ENCODE measurements at places on chromosomes 11 and 22. TPM values are rescaled to one million over a fixed set of nuclear protein-coding genes. Genes with fewer than 3 reads are reported as not detected.
A peak's percentile ranks its signal among the peaks of the same experiment; 100 is the strongest.

The BAIAP2L2 gene
- 0.20 TPM for total RNA-seq

The HPX gene
- not detected for total RNA-seq

The SLC5A12 gene
- not detected for total RNA-seq

- H3K36me3 ChIP-seq, result no peaks in the 10 kb centered on the region
- no peaks in the 10 kb centered on the region for H3K27me3 ChIP-seq
- no peak for DNase-seq
- H3K4me3 ChIP-seq, result no peak overlapping the region
- no peak overlapping the region for H3K27ac ChIP-seq
- H3K4me1 ChIP-seq, result no peaks in the 10 kb centered on the region
Observed at GRCh38 chr11:120052196-120052775, 85.6 kb downstream of the TRIM29 start.

- peaks cover 57% of the 10 kb centered on the region for H3K4me1 ChIP-seq
- DNase-seq, result peak; percentile 74
- H3K36me3 ChIP-seq, result peaks cover 45% of the 10 kb centered on the region
- peaks cover 6% of the 10 kb centered on the region for H3K27me3 ChIP-seq
Observed at GRCh38 chr11:65116370-65117205, 913 bp downstream of the ZNHIT2 start.

DNA sequence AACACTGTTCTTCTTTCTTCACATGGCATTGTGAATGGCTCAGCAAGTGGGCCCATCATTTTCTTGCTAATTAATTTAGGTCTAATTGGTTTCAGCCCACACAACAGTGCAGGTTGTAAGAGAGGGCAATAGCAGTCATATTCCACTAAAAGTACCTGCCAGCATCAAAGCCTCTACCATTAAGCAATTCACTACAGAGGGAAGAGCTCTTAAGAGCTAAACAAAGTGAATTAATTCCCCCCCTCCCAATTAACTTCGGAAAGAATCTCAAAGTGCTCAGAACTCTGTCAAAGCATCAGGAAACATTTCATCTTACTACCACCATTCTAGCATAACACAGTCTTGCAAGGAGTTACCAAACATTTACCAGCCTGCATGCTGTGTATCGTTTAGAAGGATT, 133.9 kb upstream of the UBASH3B start:
- no peak overlapping the region for H3K4me3 ChIP-seq
- H3K27me3 ChIP-seq, result peaks cover 27% of the 10 kb centered on the region
- no peak overlapping the region for H3K27ac ChIP-seq
- DNase-seq, result no peak
- H3K36me3 ChIP-seq, result no peaks in the 10 kb centered on the region

DNA sequence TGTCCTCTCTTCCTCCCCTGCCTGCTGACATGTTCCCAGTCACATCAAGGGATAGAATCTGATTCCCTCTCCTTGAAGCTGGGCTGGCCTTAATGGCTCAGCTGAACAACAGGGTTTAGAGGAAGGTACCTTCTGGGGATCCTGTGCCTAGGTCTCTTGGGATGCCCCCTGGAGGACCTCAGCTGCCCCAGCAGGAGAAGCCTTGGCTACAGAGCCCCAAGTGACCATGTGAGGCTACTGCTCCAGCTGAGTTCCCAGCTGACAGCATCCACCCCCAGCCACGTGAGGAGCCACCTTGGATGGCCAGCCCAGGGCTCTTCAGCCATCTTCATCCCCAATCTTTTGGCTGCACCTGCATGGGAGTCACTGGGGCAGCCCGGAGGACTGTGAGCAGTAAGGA, 1499.3 kb downstream of the TBC1D22A start:
- no peak overlapping the region for H3K27ac ChIP-seq
- H3K27me3 ChIP-seq, result no peaks in the 10 kb centered on the region
- H3K4me1 ChIP-seq, result no peaks in the 10 kb centered on the region
- H3K36me3 ChIP-seq, result no peaks in the 10 kb centered on the region
- no peak for DNase-seq

GRCh38 chr11:23778971-23779370, 717.9 kb upstream of the LUZP2 start:
- H3K4me1 ChIP-seq, result no peaks in the 10 kb centered on the region
- no peaks in the 10 kb centered on the region for H3K36me3 ChIP-seq
- no peak overlapping the region for H3K4me3 ChIP-seq
- no peak for DNase-seq
- H3K27ac ChIP-seq, result no peak overlapping the region

DNA sequence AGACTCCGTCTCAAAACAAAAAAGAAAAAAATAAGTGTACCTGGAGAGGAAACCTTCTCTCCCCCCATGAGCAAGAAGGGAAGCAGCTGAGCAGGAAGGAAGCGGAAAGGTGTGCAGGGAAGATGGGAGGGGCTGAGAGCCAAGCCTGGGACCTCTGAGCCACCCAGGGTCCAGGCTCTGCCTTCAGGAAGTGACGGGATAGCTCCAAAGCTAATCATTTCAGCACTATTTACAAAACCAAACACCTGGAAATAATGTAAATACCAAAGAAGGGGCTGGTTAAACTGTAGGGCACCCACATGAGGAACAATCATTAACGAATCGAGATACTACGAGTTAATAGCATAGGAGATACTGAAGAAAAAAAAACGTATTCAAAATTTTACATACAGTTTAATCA, 27.9 kb downstream of the ARRB1 start:
- peaks cover 10% of the 10 kb centered on the region for H3K36me3 ChIP-seq
- no peak for DNase-seq
- no peaks in the 10 kb centered on the region for H3K27me3 ChIP-seq
- H3K4me1 ChIP-seq, result peaks cover 46% of the 10 kb centered on the region

- no peaks in the 10 kb centered on the region for H3K4me1 ChIP-seq
- no peak overlapping the region for H3K4me3 ChIP-seq
- DNase-seq, result no peak
- peaks cover 8% of the 10 kb centered on the region for H3K27me3 ChIP-seq
Observed at GRCh38 chr11:119796363-119797060, 67.5 kb upstream of the NECTIN1 start.

The TRIM21 gene
- total RNA-seq, result 34.3 TPM

The SPINDOC gene
- 29.5 TPM for total RNA-seq

- no peak overlapping the region for H3K4me3 ChIP-seq
- H3K27ac ChIP-seq, result no peak overlapping the region
- DNase-seq, result no peak
- no peaks in the 10 kb centered on the region for H3K36me3 ChIP-seq
Observed at GRCh38 chr11:106186630-106187029, 109.2 kb downstream of the AASDHPPT start.

DNA sequence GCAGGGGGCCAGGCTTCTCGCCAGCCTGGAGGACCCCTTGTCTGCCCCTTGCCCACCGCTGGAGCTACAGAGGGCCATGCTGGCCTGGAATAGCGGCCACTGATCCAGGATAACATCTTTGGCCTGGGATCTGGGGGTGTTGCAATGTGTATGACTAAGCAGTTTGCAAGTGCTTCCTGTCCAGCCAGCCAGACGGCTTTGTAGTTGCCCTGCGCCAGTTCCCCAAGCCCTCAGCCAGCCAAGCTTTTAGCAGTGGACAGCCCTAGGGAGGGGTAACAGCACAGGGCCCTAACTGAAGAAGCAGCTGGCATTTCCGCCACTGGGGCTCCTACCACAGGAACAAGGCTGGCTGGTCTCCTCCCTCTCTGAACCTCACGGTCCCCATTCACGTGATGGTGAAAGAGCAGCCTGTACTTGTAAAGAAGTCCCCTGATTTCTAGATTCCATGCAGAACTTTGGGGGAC, 32.1 kb downstream of the UQCR10 start:
- H3K36me3 ChIP-seq, result peaks cover 6% of the 10 kb centered on the region
- H3K4me3 ChIP-seq, result no peak overlapping the region
- no peak for DNase-seq
- no peaks in the 10 kb centered on the region for H3K27me3 ChIP-seq
- no peak overlapping the region for H3K27ac ChIP-seq

The ALDH3B2 gene
- total RNA-seq, result not detected

The NUCB2 gene
- 88.8 TPM for total RNA-seq

- H3K4me3 ChIP-seq, result no peak overlapping the region
- peaks cover 1% of the 10 kb centered on the region for H3K4me1 ChIP-seq
- no peak overlapping the region for H3K27ac ChIP-seq
- no peak for DNase-seq
Observed at GRCh38 chr11:73398132-73398526, 21.9 kb downstream of the RELT start.

DNA sequence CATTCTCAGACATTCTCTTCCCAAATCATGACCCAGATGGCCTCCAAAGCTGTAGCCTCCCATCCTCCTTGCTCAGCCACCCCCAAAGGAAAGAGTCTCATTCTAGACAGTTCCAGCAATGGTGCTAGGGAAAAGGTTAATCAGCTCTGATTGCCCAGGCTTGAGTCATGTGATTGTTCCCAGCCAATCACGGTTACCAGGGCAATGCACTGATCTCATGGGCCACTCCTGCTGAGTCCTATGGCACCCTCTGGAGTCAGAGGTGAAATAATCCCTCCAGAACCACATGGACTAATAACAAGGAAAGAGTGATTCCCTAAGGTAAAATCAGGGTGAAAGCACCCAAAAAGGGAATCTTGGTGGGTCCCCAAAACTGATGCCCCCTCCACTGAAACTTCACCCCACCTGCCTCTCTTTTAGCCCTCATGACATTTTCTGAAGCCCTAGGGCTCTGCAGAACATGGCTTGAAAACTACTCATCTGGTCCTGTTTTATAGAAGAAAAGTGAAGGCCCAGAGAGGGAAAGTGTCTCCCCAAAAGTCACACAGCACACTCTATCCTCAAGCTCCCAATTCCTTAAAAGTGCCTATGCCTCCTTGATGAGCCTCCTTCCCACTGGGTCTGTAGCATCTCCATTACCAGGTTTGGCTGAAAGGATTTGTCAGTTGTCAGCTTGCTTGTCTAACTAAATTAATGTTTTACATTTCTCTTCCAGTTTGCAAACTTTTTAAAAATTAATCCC, 203.7 kb downstream of the MN1 start:
- no peaks in the 10 kb centered on the region for H3K36me3 ChIP-seq
- H3K4me1 ChIP-seq, result no peaks in the 10 kb centered on the region
- no peak for DNase-seq
- no peaks in the 10 kb centered on the region for H3K27me3 ChIP-seq

DNA sequence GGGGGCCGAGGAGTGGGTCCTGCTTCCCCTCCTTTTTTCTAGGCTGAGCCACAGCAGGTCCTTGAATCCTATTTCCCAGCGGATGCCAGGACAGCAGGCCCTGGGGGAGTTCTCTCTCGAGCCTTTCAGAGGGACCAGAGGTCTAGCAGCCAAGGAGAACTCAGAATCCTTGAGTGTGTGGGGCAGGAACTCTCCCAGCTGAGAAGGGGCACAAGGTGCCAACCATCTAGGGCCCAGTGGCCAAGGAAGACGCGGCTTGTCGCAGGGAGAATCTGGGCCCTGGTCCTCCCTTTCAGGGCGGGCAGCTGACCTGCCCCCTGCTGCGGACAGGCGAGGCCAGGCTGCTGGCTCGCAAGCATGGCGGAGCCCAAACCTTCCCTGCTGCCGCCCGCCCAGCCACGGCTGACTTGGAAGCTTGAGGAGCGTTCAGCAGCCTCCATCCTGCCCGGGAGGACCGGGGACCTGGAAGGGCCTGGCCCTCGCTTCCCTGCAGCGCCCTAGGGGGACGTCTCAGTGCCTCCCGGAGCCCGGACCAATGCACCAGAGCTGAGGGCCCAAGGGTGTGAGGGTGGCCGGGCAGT, 972 bp upstream of the TSSC4 start:
- peak overlapping the region; percentile 95 for H3K4me3 ChIP-seq
- peaks cover 2% of the 10 kb centered on the region for H3K36me3 ChIP-seq
- no peak for DNase-seq
- H3K27me3 ChIP-seq, result no peaks in the 10 kb centered on the region
- H3K27ac ChIP-seq, result peak overlapping the region; percentile 67
